ENCODE measurements at places on chromosomes 7 and 10. TPM values are rescaled to one million over a fixed set of nuclear protein-coding genes. Genes with fewer than 3 reads are reported as not detected.

Gene CFAP70
- 12.4 TPM for polyA plus RNA-seq

Gene MMD2
- polyA plus RNA-seq, result not detected

DNA sequence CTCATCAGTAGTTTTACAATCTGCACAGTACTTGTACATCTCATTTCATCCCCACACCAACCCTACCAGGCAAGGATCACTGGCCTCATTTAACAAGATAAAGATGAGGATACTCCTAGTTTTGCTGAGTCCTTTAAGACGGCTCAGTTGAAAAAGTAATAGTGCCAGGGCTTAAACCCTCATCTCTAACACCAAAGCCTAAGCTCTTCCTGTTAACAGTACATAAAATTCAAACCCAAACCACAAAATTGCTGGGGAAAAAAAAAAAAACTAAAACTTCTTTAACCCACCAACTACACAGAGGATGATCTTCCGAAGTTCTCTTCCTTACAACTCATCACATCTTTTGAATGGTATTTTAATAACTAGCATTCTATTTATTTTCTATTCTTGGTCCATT lies 1.3 kb downstream of the SAR1A start:
- DNase-seq, result no peak

GRCh38 chr7:51290702-51291540 lies 25.7 kb downstream of the COBL start:
- no peak for DNase-seq

DNA sequence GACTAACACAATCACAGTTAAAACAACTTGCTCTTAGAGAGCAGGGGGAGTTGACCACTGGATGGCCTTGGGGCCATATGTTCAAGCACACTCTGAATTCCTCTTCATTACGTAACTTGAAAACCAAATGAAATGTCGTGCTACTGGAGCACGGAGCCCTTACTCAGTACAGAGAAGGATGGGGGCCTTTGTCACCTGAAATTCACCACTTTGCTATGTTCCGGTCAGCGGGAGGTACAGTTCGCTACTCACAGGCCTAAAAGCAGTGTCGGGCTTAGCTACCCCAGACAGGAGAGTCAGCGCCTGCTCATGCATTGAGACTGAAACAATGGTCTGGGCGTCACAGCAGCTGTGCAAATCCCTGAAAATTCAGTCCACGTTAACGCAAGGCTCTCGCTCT lies 39.6 kb downstream of the GLI3 start:
- DNase-seq, result no peak

DNA sequence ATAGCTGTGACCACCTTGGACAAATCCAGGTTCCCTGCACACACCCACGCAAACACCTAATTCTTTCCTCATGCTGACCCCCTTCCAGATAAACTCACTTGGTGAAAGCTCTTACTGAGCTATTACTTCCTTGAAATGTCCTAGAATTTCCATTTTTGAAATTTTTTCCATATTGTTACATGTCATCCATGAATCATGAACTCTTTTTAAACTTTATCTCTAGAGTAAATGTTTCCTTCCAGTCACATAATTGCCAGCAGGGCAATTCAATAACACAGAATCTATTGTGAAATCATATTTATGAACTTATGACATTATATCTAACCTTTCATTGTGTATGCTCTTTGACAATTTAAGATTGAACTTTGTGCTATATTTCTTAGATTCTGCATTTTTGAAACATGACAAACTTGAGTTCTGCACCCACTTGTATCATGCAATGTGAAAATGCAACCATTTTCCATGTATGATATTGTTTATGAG lies 26.8 kb upstream of the FGL2 start:
- no peak for DNase-seq

DNA sequence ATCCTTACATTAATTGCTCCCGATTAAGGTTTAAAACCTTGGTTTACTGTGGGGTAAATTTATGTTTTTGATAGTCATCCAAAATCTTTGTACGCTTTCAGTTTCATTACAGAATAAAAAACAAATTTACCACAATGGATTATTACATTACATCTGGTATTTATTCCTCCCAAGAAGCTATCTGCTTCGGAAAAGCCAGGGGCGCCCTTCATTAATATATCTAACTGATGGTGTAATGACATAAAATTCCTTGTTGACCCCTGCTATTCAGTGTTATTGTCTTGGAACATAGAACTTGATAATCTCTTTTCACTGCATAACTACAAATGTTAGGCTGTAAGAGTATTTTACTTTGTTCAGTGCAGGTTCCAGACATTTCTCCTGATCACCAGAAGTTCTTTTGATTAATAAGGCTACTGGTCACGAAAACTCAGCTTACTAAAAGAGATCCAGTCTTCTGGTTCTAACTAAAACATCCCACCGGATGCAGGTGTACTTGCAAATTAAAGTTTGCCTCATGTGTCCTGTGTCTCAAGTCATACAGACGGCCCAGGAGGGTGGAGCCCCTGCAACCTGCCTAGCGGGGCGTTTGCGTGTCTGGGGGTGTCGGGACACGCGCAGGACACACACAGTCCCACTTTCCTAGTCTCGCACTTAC lies 581 bp upstream of the GLCCI1 start:
- no peak for DNase-seq

GRCh38 chr10:22427101-22427500 lies 81.8 kb downstream of the SPAG6 start:
- no peak for DNase-seq

GRCh38 chr7:29968683-29969395 lies 20.8 kb downstream of the SCRN1 start:
- DNase-seq, result no peak

- no peak for DNase-seq
Measured at GRCh38 chr7:106283501-106283830, 1.3 kb downstream of the NAMPT start.

GRCh38 chr7:12737373-12737772 lies 49.9 kb downstream of the ARL4A start:
- DNase-seq, result no peak

- DNase-seq, result no peak
Measured at GRCh38 chr10:123997013-123997412, 96.4 kb downstream of the CHST15 start.

- no peak for DNase-seq
Measured at GRCh38 chr10:122657729-122658128, 41.9 kb downstream of the C10orf120 start.

DNA sequence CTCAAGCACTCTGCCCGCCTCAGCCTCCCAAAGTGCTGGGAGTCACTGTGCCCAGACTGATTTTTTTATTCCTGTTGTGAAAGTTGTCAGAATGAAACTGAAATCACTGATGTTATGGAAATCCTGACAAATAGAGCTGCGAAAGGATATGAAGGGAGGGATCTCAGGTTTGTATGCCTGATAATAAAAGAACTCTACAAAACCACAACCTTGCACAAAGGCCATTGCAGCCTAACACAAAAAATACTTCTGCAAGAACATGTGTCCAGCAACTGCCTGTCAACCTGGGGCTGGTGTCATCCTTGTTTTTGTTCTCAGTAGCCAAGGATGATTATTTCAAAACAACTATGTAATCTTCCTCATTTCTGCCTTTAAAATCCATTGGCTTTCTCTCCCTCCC lies 126.1 kb downstream of the NEBL start:
- DNase-seq, result no peak

DNA sequence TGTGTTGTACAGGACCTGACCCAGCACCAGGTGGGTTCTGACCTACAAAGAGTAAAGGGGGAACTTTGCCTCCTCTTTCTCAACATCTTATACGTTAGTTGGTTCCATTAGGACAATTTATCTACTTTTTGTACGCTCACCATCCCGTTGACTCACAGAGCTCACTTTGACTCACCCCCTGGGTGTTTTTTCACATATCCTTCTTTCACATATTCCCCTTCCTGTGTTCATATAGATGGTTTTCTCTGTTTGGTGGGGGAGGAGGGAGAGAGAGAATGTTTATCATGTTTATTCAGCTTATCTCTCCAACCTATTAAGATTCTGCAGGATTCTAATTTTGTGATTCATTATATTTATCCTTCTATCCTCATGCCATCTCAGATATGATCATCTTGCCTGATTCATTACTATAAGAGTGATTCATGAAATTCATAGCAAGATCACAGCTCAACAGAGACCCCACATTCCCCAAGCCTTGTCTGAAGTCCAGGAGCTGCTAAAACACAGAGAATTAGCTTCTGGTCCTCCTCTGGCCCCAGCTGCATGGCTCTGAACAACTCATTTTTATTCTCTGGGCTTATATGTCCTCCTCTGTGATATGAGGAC lies 37.2 kb downstream of the PRSS2 start:
- DNase-seq, result no peak

DNA sequence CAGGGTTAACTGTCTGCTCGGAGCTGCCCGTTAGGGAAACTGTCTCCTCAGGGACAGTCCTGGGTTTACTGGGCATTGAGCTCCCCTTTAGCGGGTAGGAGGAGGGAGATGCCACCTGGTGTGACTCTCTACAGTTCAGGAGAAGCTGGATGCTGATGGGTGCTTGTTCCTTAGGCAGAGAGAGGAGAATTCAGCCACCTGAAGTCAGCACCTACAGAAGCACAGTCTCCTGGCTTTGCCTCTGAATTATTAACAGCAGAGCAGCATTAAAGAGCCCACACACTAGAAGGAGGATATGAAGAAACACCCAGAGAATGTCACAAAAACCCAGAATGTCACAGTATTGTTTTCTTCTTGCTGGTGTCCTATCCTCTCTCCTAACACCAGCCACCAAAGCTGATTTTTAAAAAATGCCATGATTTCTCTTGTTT lies 696 bp downstream of the GIMAP4 start:
- no peak for DNase-seq

GRCh38 chr10:129949891-129950291 lies 14.2 kb downstream of the EBF3 start:
- no peak for DNase-seq

GRCh38 chr7:108203537-108203936 lies 73.4 kb upstream of the LAMB4 start:
- DNase-seq, result no peak

- no peak for DNase-seq
Measured at GRCh38 chr7:15603124-15603523, 41.3 kb upstream of the AGMO start.

DNA sequence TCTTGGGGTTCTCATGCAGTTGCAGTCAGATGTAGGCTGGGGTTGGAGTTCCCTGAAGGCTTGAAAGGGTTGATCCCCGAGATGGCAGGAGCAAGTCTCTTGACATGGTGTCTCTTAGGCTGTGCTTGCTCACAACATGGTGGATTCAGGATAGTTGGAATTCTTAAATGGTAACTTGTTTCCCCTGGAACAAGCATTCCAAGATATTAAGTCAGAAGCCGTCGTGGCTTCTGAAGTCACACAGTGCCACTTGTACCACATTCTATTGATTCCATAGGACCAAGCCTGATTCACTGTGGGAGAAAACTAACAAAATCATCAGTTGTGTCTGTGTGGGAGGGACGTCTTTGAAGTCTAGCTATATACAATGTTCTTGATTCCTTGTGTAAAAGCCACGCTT lies 3.5 kb upstream of the SLC35B4 start:
- DNase-seq, result no peak

DNA sequence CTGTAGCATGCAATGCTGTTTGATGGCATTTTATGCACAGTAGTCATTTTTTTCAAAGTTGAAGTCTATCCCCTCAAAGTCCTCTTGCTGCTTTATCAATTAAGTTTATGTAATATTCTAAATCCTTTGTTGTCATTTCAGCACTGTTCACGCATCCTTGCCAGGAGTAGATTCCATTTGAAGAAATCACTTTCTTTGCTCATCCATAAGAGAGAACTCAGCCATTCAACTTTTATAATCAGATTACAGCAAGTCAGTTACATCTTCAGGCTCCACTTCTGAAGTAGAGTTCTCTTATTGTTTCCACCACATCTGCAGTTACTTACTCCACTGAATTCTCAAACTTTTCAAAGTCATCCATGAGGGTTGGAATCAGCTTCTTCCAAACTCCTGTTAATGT lies 32.3 kb downstream of the SDHAF3 start:
- DNase-seq, result no peak
